Activated CD8-positive, alpha-beta T cell treated with anti-CD3 and anti-CD28 coated beads for 36 hours (primary cell): ENCODE measurements at places on chromosomes 4 and X. TPM values are rescaled to one million over a fixed set of nuclear protein-coding genes. Genes with fewer than 3 reads are reported as not detected.

GRCh38 chrX:121832446-121832845, 785.0 kb downstream of the GLUD2 start:
- DNase-seq = no peak
- H3K4me1 ChIP-seq = no peaks in the 10 kb centered on the region
- H3K4me3 ChIP-seq = no peak overlapping the region
- H3K27ac ChIP-seq = no peak overlapping the region
- no peaks in the 10 kb centered on the region for H3K27me3 ChIP-seq

DNA sequence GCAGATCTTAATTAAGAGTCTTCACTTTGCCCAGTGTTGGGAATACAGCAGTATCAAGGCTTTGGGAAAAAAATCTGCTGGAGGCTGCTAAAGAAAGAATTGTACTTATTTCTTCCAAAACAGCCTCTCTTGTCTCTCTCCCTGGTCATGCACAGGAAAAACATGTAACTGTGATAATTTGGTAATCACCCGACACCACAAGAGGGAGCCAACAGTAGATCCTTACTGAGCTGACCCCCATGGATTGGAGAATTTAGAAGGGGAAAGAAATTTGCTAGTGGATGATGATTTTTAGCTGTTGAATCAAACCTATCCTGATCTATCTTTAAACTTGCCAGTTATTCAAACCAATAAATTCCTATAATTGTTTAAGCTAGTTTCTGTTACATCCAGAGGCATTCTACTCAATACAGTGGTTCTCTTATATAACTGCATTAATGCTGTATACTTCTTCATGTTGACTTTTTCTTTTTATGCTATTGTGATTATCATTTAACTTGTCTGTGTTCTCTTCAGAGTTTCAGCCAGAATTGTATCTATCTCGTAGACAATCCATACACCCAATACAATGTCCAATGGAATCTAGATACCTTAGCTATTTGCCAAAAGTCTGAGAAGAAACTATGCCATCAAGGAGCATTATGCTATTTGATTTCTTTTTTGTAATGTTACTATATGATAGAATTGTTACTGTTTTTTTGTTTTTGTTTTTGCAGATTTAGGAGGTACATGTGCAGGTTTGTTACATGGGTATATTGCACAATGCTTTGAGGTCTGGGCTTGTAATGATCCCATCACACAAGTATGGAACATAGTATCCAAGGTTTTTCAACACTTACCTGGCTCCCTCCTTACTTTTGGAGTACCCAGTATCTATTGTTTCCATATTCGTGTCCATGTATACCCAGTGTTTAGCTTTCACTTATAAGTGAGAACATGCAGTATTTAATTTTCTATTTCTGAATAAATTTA, 31.3 kb upstream of the ARHGEF38 start:
- H3K27me3 ChIP-seq = peaks cover 8% of the 10 kb centered on the region
- H3K36me3 ChIP-seq = no peaks in the 10 kb centered on the region
- peak; percentile 48 for DNase-seq
- H3K27ac ChIP-seq = no peak overlapping the region

Gene WAS
- 81.9 TPM for total RNA-seq

Gene CENPVL1
- not detected for total RNA-seq

DNA sequence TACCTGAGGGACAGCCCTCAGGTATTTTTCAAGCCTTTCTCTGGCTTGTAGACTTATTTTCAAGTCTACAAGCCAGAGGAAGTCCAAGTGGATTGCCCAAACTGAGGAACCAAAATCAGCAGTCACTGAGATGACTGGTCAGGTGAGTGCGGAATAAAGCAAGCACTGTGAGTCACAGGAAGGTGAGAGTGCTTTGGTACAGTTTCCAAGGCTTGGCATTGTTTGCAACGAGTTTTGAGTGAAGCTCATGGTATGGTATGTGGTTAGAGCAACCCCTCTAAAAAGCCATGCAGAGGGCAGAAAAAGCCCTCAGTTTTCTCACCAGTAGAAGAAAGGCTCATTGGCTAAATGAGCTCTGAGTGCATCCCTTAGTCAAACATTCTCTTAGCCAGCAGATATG, 112.8 kb upstream of the EOLA2 start:
- no peaks in the 10 kb centered on the region for H3K4me1 ChIP-seq
- DNase-seq = no peak
- H3K36me3 ChIP-seq = no peaks in the 10 kb centered on the region
